GM03348 (cell line): ENCODE measurements at places on chromosomes 6 and 20.

DNA sequence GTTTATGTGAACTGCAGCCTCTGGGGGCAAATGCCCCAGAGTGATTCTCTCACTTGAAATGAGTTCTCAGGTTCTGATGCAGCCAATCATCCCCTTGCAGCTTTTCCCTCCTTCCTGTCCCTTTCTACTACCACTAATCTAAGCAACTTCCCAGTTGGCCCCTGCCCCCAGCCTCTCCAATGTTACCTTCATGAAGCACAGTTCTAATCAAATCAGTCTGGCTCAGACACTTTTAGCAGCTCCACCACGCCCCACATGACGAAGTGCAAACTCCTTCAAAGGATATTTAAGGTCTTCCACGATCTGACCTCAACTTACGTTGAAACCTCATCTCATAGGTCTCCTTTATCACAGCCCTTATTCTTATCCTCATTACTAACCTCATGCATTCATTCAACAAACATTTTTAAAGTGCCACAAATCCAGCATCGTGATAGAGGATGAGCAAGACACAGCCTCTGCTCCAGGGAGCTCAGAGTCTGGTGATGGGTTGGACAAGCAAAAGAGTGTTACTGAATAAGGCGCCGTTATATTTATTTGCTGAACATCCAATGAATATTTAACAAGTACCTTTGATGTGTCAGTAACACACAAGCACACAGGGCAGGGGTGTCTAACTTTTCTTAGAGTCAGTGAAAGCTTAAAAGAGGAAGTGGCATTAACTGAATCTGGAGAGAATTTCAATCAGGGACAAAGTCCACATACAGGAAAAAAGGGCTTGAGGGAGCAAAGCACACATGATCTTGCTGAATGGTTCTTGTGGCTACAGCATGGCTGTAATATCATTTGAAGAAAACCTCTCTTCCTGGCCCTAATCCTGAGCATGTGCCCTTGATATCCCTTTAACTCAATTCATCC lies 20.4 kb upstream of the DTNBP1 start:
- DNase-seq, result no peak

GRCh38 chr6:10146715-10147451 lies 268.0 kb downstream of the TFAP2A start:
- DNase-seq, result peak; percentile 65

DNA sequence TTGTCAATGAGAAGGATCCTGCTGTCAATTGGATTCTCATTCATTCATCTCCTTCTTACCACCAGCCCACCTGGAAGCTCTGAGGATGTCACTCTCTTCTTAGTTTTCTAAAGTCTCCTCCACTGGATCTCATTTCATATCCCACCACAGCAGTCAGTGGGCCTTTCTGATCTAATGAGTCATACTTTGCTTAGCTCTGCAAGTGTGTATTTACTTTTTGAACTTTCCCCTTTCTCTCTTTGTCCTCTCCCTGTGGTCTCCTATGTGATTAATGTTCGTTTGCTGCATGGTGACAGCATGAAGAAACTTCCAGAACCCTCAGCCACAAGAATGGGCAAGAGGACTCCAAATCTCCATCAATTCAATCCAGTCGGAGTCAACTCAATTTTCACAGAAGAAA lies 63.6 kb upstream of the SYNDIG1 start:
- no peak for DNase-seq

GRCh38 chr6:33631971-33632557 lies 10.9 kb downstream of the ITPR3 start:
- no peak for DNase-seq

GRCh38 chr6:83359638-83360037 lies 71.2 kb downstream of the ME1 start:
- no peak for DNase-seq

- DNase-seq, result peak; percentile 69
Measured at GRCh38 chr20:49990271-49990720, 7.5 kb downstream of the SNAI1 start.

DNA sequence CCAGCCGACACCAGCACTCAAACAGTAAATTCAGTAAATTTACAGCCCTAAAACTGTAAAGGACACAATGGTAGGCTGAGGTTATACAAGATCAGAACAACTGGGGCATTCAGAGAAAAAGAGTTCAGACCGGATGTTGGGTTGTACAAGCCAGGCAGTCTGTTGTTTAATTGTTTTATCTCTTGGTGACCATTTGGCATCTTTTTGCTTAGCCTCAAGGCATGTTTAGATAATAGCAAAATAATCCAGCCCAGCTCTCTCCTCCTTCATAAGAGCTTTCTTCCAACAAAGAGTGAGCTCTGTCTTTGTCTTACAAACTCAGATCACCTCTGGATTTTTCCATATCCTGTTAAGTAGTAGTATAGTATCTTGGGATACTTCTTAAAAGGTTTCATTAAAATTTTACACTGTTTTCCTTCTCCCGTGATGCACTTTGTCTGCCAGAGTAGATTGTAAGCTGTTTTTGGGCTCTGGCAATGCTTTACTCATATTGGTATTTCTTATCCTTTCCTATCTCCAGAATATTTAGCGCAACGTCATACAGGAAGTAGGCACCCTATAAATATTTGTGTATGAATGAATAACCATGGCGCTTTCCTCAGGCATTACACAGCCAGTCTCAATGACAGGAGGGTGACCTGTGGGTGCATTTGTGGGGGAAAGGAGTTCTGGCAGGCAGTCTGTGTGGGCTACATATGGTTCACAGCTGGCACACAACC lies 35.6 kb upstream of the TRAM2 start:
- DNase-seq, result no peak

DNA sequence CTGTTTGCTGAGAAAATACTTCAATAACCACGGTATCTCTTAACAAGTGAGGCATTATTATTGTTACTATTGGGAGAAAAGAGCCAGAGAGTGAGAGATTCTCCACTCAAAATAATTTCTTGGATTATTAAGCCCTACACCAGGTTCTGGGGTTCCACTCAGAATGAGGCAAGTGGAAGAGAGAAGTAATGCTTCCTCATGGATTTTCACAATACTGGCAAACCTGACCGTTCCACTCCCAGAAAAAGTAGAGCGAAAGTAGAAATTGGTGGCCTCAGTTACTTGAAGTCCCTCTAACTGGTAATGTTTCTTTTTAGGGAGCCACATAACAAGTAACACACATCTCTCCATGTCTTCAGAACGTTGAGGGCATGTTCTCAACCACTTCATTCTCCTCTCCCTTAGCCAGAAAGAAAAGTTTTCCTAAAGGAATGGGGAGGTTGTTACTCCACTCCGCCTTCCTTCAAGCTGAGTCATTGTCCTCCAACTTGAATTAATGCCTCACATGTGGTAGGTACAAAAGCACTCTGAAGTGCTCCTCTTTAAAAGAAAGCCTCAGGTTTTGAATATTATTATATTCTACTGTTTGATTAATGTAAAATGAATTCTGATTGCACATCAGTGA lies 1.9 kb downstream of the BAG2 start:
- peak; percentile 72 for DNase-seq

DNA sequence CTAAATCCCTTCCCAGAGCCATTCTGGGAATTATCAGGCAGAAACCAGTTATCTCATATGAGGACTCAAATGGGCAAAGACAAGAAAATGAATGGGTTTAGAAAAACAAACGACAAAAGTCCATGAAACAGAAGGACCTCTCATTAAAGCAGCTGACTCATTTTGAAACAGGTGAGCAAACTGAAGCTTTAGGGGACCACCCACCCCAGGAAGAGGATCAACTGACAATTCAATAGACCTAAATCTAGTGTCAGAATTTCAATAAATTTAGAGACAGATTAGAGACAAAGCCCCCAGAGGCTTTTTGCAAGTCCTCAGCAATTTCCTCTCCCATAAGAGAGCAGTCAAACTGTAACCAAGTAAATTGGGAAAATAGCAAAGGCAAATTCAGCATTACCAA lies 333.8 kb downstream of the PTPRT start:
- no peak for DNase-seq

DNA sequence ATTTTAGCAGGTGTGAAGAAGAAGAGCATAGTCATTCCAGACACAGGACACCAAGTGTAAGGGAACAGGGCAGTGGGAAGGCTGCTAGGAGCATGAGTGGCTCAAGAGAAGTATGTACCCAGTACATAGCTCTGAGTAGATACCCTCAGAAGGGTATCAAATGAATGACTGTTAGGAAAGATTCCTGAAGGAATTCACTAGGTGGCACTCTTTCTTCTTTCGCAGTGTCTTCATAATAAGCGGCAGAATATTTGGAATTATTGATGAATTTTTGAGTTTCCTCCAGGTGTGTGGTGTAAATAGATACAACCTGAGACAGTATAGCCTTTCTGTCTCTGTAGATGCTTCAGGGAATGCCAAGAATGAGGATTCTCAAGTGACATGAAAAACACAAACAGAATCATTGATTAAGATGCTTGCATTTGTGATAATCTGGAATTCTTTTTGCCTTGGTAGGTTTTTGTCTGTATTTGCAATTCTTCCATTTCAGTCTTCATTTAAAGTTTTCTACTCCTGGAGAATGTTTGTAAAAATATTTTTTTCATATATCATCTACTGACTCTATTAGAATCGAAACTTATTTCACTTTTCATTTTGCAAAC lies 264.3 kb upstream of the RIMS1 start:
- peak; percentile 50 for DNase-seq

DNA sequence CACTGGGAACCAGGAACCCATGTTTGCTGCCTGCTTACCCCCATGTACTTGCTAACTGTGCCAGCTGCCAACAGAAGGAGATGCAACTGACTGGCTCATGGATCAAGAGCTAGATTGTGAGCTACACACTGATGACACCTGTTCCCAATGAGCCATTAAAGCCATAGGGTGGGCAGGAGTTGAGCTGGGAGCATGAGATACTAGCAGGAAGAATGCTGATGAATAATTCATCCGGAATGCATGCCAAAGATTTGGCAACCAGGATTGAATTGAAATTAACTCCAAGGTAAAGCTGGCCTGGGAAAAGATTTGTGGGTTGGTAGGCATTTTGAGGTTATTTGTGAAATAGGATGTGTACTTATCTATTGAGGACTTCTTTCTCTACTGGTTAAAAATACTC lies 631.1 kb downstream of the KIF16B start:
- DNase-seq, result no peak

- no peak for DNase-seq
Measured at GRCh38 chr20:11797156-11797555, 120.5 kb upstream of the BTBD3 start.

DNA sequence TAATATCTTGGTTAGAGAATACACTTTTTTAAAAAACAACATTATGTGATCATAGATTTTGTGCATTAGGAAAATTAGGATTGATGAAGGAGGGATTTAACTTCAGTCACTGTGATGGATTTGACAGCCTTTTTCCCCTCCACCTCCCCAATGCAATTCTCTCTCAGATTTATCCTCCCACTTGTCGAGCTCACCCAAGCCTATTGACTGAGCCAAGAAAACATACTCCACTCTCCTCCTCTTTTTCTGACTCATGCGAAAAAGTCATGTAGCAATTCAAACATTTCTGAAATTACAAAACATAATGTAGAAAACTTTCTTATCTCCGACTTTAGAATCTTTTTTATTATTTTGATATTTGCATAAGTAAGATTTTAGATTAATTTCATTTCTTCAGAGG lies 24.1 kb downstream of the KLHL32 start:
- DNase-seq, result no peak

- peak; percentile 77 for DNase-seq
Measured at GRCh38 chr20:5168651-5169396, 42.0 kb downstream of the CDS2 start.

DNA sequence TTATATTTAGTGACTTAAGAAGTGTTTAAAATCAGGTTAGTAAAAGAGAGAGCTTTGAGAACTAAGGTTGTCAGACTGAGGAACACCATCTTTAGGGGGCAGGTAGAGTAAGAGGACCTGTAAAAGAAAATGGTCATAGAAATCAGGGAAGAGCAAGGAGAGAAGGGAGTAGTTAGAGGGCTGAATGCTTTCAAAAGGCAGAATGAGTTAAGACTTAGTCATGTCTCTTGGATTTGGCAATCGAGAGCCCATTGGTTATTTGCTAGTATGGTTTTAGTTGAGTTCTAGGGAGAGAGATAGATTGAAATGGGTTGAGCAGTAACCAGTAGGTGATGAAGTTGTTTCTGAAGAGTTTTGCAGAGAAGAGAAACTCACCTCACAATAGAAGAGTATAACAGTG lies 51.1 kb downstream of the RALGAPB start:
- peak; percentile 56 for DNase-seq

GRCh38 chr6:124987291-124987690 lies 25.1 kb downstream of the RNF217 start:
- no peak for DNase-seq

DNA sequence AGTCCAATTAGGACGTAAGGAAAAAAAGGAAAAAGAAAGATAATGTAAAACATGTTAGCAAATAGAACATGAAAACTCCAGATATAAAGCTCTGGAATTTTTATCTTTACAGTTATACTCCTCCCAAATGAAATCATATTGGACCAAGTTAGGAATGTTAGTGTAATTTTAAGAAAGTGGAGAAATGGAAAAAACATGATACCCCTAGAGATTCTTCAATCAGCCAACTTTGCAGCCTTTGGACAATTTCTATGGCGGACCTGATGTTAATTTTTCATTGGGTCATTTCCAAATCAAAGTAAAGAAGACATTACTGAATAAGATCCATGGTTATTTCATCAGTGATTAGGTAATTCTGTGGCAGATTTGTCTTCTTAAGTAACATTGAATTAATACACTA lies 748.7 kb downstream of the RFPL4B start:
- no peak for DNase-seq

DNA sequence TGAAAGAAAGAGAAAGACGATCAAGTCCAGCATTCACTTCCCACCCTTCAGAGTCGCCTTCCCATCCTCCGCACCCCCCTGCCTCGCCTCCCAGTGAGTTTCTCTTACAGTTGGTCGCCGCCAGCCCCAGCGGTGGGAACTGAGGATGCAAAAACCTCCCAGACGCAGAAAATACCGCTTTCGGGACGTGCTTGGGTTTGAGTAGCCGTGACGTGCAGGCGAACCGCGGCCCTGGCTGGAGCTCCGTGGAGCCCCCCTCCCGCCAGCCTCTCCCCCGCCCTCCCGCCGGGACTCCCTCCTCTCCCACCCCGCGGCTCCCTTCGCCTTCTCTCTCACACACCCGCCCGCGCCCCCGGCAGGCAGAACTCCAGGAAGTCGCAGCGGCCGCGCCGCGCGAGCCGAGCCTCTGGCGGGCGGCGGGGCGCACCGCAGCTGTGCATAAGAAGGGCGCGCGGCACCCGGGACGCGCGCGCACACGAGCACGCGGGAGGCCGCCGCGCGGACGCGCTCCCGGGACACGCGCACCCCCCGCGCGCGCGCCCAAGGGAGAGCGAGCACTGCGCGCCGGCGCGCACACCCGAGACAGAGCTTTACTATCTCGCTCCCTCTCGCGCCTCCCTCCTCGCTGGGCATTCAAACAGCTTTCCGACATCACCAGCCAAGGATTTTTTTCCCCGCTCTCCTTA lies at the start of gene ADGRB3:
Gene ADGRB3, plus strand, starts transcription at position 557 of the 686 bp plus-strand sequence. CDS start 3,394 bp downstream, outside the sequence.
- peak; percentile 73 for DNase-seq
